D341Med (cell line): ENCODE measurements at places on chromosomes 2 and 18.

- DNase-seq: no peak
Measured at GRCh38 chr2:174632841-174633622, 35.4 kb upstream of the WIPF1 start.

DNA sequence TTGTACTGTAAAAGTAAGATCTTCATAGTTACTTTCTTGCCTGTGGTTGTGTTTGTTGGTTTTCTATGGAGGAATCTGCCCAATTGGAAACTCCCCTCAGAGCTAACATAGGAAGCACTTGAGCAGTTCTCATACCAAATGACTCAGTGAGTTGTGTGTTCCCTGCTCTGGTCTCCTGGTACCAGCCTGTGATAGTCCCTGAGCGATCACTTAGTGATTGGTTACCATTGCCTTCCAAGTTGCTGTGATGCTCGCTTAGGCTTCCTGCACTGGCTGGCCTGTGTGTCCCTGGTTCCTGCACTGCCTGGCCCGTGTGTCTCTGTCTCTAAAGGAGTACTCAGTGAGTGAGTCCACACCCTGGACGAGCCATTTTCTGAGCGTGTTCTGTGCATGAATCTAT is 133.0 kb downstream of the MAP4K4 start:
- no peak for DNase-seq

DNA sequence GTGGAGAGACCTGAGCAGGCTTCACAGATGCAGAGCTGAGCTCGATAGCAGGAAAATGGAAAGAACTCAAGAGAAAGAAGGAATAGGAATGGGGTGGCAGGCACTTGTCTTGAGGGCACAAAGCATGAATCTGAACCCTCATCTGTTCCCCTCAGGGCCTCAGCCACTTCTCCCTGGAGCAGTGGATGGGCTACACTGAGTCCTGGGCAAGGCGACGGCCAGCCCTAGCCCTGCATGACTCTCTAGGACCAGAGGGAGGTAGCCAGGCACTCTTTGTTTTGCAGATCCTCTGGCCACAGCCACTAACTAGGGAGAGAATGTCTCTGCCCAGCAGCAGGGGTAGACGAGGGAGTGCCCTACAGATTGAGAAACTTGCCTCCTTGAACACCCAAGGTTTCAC is 3.4 kb upstream of the TEX51 start:
- DNase-seq: no peak

GRCh38 chr18:48879008-48879431 is 71.7 kb downstream of the SMAD7 start:
- no peak for DNase-seq

GRCh38 chr2:32947484-32948143 is 861 bp downstream of the LTBP1 start:
- peak; percentile 74 for DNase-seq

- DNase-seq: no peak
Measured at GRCh38 chr18:415617-416612, 84.6 kb downstream of the COLEC12 start.

- no peak for DNase-seq
Measured at GRCh38 chr2:44137872-44138551, 30.7 kb upstream of the PPM1B start.

- DNase-seq: no peak
Measured at GRCh38 chr2:60520151-60520876, 33.1 kb downstream of the BCL11A start.

- no peak for DNase-seq
Measured at GRCh38 chr2:238144262-238144661, 5.8 kb downstream of the KLHL30 start.

- DNase-seq: no peak
Measured at GRCh38 chr18:4248686-4249085, 206.4 kb downstream of the DLGAP1 start.

DNA sequence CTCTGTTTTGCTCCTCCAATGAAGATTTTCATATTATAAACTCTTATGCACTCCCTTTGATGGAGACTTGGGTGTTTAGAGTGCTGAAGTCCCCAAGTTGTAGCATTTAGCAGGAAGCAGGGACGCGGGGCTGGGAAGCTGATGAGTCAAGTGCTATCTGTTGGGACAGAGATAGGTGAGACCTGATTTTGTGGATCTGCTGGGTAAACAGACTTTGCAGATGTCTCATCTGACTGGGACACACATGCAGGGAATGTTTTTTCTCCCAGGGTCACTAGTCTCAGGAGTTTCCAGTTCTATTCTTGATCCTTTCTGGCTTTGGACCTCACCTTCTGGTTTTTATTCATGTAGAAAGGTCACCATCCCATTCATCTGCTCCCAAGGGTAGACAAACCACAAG is 79.7 kb upstream of the ACAA2 start:
- DNase-seq: no peak

- DNase-seq: no peak
Measured at GRCh38 chr2:41973871-41974270, 74.0 kb upstream of the PKDCC start.

DNA sequence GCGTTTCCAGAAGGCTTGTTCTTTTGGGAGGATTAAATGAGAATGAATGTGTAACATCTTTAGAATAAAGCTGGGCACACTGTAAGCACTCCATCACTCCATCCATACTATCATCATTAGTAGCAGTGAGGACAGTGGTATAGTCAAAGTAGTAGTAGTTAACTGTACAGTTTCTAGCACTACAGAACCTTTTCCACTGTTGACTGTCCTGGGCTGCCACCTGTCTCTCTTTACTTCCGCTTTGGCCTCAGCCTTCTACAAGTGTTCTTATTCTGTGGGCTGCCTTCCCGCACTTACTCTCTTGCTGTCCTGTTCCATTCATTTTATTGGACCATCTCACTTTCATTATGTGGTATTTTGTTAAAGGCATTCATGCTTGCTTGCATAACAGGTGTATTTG is 3.3 kb downstream of the SLC9A2 start:
- DNase-seq: no peak

GRCh38 chr2:158761621-158762020 is 33.5 kb upstream of the DAPL1 start:
- DNase-seq: no peak

DNA sequence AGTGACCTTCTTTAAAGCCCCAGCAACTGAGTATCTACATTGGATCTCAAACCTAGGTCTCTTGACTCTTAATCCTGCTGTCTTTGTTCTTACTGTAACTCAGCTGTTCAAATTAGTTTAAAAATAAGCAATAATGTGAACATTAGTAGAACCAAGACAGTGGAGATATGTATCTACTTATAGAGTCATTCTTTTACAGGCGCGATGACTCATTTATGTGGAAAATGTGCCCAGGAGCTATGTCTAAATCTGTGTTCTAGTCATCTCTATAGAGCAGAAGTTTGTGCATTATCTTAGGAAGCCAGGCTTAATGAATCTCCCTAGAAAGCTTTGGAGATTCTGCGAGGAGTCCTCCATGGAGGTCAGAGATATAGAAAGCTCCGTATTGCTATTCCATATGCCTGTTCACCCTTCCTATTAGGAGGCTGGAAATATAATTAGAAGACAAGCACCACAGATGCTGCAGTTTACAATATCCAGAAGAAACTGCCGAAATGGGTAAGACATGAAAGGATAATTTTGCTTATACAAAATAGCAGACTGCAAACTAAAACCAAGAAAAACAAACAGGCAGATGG is 211.6 kb downstream of the TRIB2 start:
- no peak for DNase-seq

DNA sequence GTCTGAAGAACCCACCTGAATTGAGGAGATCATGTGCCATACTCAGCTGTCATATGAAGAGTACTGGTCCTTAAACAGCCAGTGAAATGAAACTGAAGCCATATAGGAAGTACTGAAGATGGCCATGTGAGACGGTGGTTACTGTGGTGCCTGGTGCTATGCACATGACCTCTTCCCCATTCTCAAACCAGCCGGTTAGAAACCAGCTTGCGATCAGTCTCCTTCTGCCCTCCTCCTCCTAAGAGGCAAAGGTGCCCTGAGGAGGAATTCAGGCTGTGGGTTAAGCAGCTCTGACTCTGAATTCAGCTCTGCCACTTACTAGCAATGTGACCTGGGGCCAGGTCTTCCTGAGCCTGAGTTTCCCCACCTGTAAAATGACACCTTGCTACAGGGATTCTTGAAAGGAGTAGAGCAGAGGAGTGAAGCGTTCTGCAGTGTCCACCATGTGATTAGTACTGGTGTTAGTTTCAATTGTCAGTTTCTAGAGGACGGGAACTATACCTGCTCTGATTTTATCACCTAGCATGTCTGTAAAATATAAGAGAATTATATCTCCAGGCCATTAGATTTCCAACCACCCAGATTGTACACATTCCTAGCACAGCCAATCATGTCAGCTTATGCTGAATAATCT is 5.1 kb downstream of the FECH start:
- no peak for DNase-seq

- DNase-seq: no peak
Measured at GRCh38 chr18:28846958-28847357, 670.0 kb upstream of the CDH2 start.

- no peak for DNase-seq
Measured at GRCh38 chr2:8086796-8087479, 594.9 kb upstream of the ID2 start.

GRCh38 chr2:14930441-14930840 is 297.9 kb downstream of the LRATD1 start:
- no peak for DNase-seq

DNA sequence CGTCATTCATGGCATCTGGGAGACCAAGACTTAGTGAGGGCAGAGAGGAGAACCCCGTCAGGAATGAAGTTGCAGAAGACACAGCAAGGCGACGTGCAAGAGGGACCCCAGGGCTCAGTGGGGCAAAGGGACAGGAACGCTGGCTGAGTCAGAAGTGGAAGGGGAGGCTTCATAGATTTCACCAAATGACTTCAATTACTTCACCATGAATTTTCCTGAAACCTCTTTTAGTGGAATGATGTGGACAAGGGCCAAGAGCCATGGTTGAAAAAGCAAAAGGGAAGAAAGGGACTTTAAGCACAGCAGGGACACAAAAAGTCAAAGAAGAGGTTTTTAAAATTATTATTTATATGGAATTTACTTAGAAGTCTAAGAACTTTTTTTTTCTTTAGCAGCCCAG is 141.6 kb upstream of the PID1 start:
- DNase-seq: no peak

- DNase-seq: no peak
Measured at GRCh38 chr2:146748046-146748445, 1096.8 kb upstream of the ACVR2A start.

- DNase-seq: no peak
Measured at GRCh38 chr2:1521191-1521877, 108.1 kb downstream of the TPO start.

DNA sequence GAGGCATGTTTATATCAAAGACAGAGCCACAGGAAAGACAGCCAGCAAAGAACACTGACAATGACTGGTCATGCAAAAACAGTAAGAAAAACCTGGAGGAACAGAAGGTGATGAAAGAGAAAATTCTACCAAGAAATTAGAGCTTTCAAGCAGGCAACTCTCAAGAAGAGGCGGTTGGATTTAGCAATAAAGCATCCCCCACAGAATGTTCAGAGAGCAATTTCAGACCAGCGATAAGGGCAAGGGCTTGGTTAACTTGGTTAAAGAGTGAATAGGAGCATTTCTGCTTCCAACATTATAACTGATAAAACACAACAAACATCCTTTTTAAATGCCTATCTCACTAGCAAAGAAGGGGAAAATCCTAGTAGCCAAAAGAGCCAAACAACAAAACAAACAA is 68.0 kb upstream of the NCKAP5 start:
- DNase-seq: no peak

DNA sequence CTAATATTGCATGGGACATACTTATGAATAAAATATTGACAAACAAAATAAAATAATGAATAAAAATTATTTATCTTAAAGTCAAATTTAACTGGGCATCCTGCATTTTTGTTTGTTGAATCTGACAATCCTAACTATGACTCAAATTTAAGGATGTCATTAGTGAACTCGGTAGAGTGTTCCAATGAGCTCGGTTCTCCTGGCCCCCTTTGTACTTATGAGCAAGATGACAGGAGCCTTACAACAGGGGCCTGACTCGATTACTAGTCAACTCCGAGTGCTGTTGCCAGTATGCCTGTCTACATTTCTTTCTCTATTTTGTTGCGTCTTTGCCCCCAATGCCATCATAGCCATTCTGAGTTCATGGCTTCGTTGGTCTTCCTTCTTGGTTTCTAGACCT is 40.3 kb downstream of the HRH4 start:
- DNase-seq: no peak

DNA sequence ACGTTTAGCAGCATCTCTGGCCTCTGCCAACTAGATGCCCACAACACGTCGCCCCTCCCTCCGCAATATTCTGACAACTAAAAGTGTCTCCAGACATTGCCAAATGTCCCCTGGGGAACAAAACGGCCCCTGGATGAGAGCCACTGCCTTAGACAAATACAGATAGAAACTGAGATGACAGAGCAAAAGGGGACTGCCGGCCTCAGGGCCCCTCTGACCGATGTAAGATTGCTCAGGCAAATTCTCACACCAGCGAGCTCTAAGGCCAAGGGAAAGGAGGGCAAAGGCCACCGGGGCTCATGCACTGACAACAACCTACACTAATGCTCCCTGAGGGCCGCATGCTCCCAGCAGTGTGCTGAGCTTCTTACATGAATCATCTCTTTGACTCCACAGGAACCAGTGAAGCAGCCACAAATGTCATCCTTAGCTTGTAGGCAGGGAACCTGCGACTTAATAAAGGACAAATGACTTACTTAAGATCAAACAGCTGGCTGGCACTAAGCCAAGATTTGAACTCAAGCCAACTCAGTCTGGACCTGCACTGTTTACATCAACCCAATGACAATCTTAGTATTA is 228.5 kb downstream of the TTC32 start:
- DNase-seq: no peak

GRCh38 chr2:174333017-174333371 is 1.8 kb upstream of the SP9 start:
- no peak for DNase-seq

DNA sequence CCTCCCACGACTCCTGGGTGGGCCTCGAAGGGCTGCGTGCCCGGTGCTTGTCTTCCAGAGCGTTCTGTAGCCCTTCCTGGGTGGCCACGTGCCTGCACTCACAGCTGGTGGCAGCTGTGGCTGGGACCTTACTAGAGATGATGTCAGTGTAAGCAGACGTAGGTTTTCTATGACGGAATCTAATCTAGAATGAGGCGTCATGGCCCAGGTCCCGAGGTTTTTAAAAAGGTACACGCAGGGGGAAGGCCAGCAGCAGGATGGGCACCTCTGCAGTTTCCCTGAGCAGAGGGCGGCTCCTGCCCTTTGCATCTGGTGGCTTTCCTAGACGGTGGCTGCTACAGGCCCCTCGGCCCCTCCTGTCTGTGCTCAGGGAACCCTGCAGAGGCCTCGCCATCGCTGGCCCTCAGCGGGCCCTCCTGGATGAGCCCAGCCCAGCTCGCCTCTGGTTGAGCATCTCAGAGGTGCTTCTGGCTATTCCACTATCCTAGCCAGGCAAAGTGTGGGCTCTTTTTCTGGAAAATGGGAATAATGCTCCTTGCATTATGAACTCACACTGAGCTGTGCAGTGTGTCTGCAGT is 49.6 kb upstream of the PXDN start:
- no peak for DNase-seq

GRCh38 chr2:67839242-67839641 is 223.6 kb downstream of the C1D start:
- no peak for DNase-seq

DNA sequence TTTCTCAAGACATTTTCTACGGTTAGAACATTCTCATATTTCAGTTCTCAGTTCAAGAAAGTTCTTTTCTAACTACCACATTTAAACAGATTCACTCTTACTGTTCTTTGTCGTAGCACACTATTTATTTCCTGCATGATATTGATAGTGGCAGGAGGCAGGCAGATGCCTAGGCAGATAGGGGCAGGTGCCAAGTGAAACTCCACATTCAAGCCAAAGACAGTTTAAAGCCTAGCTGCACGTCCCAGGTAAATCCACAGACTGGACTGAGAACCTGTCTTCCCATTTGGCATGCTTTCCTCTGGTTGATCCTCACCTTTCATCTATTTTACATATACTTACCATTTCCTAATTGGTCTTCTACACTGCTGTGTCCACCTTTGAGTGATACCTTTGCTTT is 359.3 kb downstream of the TMX3 start:
- DNase-seq: no peak
